Activated T-helper 2 cell treated with anti-CD3 and anti-CD28 coated beads, Interferon-gamma antibody, Interleukin-2, Interleukin-4, amounts not matched to agents 10 μg/mL and 5 μg/mL and 100 μg/mL, durations not matched to agents 14 hours and 24 hours and 36 hours (primary cell): ENCODE measurements at places on chromosomes 3 and 15. TPM values are rescaled to one million over a fixed set of nuclear protein-coding genes. Genes with fewer than 3 reads are reported as not detected.

GRCh38 chr3:17542591-17542990 is 199.8 kb downstream of the TBC1D5 start:
- DNase-seq: no peak

DNA sequence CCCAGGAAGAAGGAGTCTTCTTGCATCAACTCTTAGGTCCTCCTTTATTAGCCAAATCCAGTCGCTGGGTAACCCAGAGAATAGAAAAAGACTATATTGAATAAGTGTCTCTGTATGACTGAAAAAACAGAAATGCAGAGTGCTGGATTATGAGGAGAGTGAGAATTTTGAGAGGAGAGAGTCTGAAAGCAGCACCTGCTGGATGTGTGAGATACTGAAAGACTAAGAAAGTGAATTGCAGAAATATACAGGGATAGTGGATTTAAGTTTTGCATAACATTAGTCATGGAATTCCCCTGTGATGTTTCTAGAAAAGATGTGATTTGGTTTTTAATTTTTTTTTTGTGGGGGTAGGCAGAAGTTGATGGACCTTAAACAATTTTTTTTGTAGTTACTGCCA is 296.5 kb downstream of the MECOM start:
- DNase-seq: no peak

DNA sequence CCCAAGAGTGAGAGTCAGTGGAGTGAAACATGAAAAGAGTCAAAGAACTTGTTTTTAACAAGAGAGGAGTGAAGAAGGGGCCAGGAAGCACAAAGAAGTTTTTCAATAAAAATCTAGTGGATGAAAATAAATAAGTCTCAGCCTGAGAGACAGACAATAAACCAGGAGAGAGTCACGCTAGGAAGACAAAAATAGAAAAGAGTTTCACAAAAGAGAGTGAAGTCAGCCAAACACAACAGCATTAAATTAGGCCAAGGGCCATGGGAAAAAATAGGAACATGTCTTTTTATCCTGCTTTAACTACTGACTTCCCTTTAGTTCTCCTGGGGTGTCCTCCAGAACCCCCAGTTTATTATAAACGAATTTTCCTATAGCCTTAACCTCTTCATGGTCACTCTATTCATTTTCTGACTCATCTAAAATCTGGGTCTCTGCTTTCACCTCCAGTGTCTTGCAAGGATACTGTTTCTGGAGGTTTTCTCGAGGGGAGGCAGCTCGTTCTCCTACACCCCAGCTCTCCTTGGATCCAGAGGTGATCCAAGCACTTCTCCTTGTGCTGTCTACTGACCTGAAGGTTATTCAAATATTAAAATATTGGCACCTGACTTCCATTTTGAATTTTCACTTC is 571.5 kb upstream of the PPP2R3A start:
- DNase-seq: no peak

DNA sequence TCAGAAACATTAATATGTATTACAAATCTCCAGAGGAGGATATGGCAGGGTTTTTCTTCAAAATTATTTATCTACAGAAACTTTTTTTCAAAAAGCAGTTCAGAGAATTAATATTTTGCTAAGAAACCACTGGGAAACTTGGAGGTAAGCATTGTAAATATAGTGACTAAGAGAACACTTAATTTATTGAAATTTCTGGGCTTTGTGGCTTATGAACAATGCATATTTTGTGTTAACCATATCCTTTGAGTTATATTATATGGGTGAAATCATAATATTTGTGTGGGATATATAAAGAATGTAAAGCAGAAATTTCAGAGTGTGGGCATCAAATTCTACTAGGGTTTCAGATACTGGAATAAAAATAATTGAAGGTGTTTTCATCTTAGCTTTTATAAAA is 1059.2 kb downstream of the ZPLD1 start:
- no peak for DNase-seq

- no peak for DNase-seq
Observed at GRCh38 chr3:194389269-194389668, 9.8 kb downstream of the GP5 start.

DNA sequence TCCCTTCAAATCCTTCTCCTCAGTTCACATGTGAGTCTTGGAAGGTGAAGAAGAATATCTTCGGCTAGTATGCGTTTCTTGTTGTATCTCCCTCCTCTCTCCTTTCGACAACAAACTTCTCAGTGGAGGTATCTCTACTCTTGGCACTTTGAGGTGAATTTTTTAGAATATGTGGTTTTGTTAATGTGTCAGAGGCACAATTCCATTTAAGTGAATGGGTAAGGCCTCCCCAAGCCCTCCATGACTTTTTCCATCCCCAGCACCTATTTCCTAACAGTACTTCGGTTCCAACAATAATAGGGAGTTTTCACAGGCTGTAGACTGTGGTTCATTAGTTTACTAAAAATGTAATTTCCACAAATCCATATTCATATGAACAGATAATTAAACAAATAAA is 74.2 kb downstream of the TM4SF4 start:
- DNase-seq: no peak

GRCh38 chr3:71524672-71525071 is 58.9 kb downstream of the FOXP1 start:
- DNase-seq: no peak

DNA sequence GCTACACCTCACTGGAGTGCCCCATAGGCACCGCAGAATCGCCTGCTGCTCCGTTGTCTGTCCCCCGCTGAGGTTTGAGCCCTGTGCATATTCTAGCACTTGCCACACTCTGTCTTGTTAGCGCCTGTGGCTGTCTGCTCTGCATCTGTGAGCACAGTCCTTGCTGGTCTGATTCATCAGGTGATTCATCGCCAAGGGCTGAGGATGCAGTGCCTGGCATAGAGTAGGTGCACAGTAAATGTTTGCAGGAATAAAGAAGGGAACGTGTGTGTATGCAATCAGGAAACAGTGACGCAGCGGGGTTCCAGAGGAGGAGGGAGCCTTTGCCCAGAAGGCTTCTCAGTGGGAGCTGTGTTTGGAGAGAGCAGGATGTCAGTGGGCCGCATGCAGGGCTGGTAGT is 124.0 kb upstream of the PLXNA1 start:
- DNase-seq: no peak

DNA sequence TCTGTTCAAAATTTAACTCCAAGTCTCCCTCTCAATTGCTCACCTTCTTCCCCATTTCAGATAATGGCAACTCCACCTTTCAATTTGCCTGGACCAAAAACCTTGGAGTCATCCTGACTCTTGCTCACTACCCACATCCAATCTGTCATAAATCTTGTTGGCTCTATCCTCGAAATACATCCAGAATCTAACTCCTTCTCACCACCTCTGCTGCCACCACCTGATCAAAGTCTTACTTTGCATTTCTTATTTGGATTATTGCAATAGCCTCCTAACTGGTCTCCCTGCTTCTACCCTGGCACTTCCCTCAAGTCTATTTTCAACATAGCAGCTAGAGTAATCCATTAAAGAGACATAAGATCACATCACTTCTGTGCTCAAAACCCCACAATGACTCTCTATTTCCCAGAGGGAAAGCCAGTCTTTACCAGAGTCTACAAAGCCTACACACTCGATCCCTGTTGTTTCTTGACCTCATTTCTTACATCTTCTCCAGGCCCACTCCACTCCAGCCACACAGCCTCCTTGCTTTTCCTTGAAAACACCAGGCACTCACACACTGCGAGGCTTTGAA is 86.6 kb downstream of the GPR156 start:
- DNase-seq: no peak

DNA sequence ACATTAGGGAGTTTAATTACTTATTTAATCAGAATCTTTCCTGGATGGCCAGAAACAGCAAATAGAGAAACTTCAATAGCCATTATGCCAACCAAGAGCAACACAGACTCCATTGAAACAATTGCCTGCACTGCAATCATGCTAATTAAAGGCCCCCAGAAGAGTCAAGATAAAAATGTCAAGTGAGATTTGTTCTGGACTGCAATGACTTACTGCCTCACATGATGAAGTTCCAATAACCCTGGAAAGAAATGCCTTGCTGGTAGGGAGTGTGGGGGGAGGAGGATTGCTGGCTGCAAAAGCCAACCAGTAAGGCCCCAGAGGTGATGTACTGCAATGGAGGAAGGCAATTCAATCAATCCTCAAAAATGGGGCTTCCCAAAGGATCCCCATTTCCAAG is 257.9 kb downstream of the NTRK3 start:
- no peak for DNase-seq

DNA sequence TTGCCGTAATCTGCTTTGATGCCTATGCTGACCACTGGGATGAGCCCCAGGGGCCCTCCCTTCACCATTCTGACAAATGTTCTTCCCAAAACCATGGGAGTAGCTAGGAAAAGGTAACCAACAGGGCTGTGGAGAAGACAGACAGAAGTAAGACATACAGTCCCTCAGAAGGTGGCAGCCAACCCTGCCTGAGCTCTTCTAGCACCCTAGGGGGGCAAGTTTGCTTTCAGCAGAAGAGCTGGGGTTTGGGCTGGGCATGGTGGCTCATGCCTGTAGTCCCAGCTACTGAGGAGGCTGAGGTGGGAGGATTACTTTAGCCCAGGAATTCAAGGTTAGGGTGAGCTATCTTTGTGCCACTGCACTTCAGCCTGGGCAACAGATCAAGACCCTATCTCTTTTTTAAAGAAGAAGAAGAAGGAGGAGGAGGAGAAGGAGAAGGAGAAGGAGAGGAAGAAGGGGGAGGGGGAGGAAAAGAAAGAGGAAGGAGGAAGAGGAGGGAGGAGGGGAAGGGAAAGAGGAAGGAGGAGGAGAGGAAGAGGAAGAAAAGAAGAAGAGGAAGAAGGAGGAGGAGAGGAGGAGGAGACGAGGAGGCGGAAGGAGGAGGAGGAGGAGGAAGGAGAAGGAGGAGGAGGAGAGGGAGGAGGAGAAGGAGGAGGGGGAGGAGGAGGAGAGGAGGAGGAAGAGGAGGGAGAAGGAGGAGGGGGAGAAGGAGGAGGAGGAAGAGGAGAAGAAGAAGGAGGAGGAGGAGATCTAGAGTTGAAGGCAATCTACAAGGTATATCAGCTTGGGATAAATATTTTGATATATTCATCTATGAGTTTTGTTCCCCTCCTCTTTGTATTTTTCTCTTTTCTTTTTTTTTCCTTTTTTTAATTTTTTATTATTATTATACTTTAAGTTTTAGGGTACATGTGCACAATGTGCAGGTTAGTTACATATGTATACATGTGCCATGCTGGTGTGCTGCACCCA is 44.9 kb upstream of the ABHD2 start:
- DNase-seq: no peak

GRCh38 chr3:48524970-48525369 is 21.0 kb upstream of the SHISA5 start:
- DNase-seq: no peak

- DNase-seq: no peak
Observed at GRCh38 chr3:112092496-112093179, 6.4 kb downstream of the C3orf52 start.

GRCh38 chr15:42118650-42119445 is 24.5 kb upstream of the PLA2G4D start:
- DNase-seq: no peak

DNA sequence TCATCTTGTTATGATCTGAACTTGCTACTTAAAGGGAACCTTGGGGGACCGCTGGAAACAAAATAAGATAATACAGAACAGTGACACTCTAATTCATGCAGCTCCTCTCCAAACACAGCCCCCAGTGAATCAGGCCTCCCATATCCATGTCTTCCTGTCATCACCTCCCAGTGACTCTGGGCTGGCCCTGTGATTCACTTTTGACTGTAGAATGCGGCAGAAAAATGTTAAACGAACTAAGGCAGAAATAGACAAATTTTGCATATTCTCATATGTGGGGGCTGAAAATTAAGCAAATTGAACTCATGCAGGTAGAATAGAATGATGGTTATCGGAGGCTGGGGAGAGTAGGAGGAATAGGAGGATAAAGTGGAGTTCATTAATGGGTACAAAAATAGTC is 20.2 kb upstream of the GADL1 start:
- DNase-seq: no peak

DNA sequence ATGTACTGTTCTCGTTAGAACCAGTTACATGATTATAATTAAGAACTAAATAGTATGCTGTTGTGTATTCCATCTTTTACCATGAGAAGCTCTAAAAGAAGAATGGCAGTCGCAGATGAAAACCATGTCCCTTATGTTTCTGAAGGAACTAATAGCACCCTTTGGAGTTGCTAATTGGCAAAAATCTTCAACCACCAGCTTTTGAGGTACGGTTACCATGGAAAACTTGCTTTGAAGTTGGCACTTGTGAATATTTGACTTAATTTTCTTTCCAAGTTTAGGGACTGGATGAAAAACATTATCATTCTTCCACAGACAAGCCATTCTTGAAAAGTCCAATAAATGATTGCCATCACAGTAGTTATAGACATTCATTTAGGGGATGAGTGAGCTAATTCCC is 666.6 kb upstream of the ROBO1 start:
- no peak for DNase-seq

DNA sequence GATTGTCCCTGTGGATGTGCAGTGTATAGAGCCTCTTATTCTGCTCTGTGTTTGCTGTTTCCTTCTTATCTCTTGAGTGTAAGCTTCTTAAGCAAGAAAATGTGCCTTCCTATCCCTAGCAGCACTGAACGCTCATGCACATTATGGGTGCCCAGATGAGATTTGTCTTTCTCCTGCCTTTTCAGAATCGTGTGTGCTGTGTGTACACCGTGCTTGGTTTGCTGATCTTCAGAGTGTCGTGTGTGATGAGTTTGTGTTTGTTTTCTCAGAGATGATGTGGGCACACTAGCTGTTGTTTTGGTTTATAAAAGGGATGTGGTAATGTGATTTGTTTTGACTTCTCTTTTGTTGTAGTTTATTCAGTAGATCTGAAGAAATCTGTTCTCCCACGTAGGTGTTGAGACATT is 19.7 kb downstream of the GPR171 start:
- DNase-seq: no peak

DNA sequence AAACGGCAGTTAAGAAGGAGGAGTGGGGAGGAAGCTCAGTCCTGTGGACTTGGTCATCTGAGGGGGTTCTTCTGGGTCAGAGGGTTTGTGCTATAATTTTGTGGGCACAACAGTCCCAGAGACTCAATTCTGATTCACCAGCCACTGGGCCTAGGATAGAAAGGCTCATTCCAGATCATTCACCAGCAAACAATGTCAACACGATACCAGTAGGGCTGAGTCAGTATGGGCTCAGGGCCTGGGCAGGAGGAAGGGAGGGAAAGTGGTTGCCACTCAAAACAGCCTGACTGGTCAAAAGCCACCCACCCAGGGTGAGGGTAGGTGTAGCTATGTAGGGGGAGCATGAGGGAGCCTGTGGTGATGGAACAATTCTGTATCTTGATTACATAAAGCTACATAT is 86.9 kb upstream of the MEX3B start:
- no peak for DNase-seq

- DNase-seq: no peak
Observed at GRCh38 chr3:122233101-122233952, 49.9 kb downstream of the CASR start.

GRCh38 chr3:52518723-52519444 is 14.8 kb downstream of the NT5DC2 start:
- DNase-seq: no peak

Gene ADAMTSL3
- total RNA-seq: 0.07 TPM in 1 of 2 replicates, not detected in the other

Gene GRAMD1C
- 0.37 and 0.87 TPM in 2 replicates for total RNA-seq

Gene TMEM212
- 0.09 TPM in 1 of 2 replicates, not detected in the other for total RNA-seq

Gene AP3B2
- not detected in 2 replicates for total RNA-seq

Gene ROBO1
- 0.05 TPM in 1 of 2 replicates, not detected in the other for total RNA-seq

Gene BCL6
- 12.0 and 16.5 TPM in 2 replicates for total RNA-seq

Gene AGBL1
- total RNA-seq: 0.14 and 0.18 TPM in 2 replicates

Gene ARPP21
- 0.14 TPM in 1 of 2 replicates, not detected in the other for total RNA-seq

Gene FAM219B
- total RNA-seq: 82.1 and 95.2 TPM in 2 replicates

Gene VWA5B2
- 0.11 TPM in 1 of 2 replicates, not detected in the other for total RNA-seq
